NCI-H1092 (cell line): ENCODE measurements at places on chromosomes 6 and 20.

- DNase-seq = no peak
Observed at GRCh38 chr20:22371843-22372242, 212.5 kb downstream of the FOXA2 start.

GRCh38 chr20:23691675-23692074 is 2.8 kb upstream of the CST4 start:
- DNase-seq = no peak

- DNase-seq = no peak
Observed at GRCh38 chr6:154709621-154710020, 23.6 kb upstream of the SCAF8 start.

GRCh38 chr6:88045521-88046136 is 2.0 kb upstream of the SPACA1 start:
- no peak for DNase-seq

- no peak for DNase-seq
Observed at GRCh38 chr6:89140347-89141156, 5.3 kb upstream of the PM20D2 start.

GRCh38 chr20:8932192-8933165 is 136.4 kb upstream of the PLCB4 start:
- DNase-seq = no peak

DNA sequence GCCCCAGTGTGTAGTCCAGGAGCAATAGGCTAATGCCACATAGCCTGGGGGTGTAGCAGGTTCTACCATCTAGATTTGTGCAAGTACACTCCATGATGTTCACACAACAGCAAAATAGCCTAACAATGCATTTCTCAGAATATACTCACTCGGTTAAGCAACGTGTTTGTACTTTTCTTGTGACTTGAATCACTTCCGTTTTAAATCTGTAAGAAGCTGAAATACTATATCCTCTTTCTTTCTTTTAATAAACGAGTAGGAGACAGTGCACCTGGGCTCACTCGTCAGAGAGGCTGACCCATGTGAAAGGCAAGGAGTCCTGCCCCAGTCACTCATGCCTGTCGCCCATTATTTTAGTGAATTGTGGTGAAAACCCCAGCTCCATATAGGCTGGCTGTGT is 201.6 kb downstream of the FOXA2 start:
- DNase-seq = no peak

DNA sequence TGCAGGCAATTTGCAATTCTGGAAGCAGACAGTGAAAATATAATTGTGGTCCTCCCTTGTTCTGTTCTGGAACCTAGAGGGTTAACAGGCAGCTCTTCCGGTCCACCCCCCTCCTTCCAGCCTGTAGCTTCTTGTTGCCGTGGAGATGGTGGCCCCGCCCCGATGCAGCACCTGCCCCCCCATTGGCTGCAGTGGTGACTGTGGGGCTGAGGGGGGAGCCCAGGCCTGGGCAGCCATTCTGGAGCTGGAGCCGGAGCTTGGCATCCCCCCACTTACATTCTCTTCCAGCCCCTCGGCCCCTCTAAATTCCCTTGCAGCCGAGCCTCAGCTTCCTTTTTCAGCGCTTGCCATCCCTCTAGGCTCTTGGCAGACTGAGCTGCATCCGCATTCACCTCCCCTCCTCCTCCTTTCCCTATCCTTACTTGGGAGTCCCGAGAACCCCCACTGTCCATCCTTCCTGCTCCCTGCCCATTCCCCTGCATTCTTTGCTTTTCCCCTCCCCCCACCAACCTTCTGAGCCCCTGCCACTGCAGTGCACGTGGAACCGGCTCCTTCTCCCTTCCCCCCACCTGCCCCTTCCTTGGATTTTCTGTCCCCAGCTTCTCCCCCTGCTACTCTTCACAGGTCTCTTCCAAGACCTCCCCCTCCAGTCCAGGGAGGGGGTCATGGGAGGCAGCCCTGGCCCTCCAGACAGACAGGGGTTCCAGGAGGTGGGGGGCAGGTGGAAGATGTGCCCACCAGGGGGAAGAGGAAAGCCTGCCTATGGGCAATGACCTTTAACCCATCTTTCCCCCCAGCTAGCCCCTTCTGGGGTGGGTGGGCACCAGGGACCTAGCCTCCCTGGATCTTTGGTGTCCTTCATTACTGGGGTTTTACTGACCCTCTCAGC is 11.4 kb downstream of the SYNGAP1 start:
- no peak for DNase-seq

GRCh38 chr20:23228912-23229311 is 121.7 kb upstream of the NXT1 start:
- DNase-seq = no peak

DNA sequence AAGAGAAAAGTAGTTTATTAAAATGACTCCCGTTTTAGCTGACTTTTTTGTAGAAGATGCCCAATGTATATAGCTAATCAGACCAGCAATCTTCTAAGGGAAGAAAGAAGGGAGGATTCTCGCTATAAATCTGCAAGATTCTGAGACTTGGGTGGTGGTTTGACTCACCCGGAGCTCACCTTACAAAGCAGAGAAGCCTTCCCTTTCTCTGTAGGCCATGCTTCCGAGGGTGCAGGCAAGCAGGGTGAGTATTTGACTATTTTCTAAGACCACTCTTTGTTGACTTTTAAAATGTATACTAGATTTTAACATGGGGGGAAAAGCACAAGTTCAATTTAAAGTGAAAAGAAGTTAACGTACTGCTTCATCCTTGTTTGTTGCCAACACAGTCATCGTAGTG is 2.7 kb downstream of the OLIG3 start:
- no peak for DNase-seq

DNA sequence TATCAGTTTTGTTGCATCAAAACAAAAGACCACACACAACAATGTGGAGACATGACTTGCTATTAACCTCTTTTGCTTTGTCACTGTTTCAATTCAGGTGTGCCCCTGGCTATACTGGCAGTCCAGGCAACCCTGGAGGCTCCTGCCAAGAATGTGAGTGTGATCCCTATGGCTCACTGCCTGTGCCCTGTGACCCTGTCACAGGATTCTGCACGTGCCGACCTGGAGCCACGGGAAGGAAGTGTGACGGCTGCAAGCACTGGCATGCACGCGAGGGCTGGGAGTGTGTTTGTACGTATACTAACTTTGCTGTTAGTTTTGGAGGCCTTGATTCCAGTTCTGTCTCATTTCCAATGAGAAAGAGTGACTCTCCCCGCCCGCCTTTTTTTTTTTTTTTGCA is 356.9 kb downstream of the ARHGAP18 start:
- no peak for DNase-seq

GRCh38 chr6:87095087-87095509 is at the start of gene CGA:
Gene CGA (minus strand): TSS chr6:87095106. CDS start chr6:87088200, 6,906 bp downstream.
- DNase-seq = no peak

DNA sequence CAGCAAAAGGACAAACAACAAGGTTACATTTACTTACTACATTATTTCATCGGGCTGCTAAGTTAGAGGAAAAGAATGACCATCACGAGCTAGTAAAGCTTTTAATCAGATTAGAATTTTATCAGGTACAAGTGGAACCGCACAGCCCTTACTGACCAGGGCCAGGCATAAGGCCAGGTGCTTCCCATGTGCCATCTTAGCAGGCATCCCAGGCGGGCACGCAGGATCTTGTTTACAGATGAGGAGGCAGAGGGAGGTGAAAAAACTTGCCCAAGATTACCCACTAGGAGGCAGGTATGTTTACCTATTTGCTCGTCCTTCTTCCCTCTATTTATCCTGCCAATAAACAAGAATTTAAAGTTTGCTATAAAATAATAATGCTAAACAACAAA is 10.7 kb downstream of the EZR start:
- no peak for DNase-seq
